ENCODE measurements at places on chromosomes 5 and 9.

DNA sequence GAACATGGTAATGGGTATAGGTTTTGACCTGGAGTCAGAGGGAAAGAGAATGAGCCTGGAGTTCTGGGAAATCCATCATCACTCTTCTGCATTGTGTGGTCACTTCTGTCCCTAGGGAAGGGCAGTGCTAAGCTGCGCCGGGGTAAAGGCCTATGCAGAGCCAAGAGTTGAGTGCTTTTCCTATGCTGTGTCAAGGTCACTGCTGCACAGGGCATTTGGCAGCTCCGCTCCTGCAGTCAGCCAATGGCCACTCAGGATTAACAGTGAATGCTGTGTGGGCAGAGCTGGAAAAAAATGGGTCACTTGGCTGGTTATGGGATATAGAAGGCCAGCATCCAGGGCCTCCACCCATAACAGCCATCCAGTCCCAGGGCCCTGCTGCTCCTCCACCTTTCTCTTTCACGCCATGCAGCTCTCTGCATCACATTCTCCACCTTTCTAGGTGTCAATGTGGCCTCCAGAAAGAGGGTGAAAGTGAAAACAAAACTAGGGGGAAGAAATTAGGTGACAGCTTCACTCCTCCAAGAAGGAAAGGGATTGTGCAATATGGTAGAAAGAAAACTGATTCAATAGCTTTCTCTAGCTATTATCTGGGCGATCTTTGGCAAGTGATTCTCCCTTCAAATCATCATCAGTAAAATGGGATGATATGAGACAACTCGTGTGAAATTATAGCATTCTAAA is 279.3 kb upstream of the ANKRD55 start:
- DNase-seq, result no peak

GRCh38 chr9:97924386-97924785 is 2.1 kb upstream of the TRMO start:
- DNase-seq, result no peak

- no peak for DNase-seq
These were observed 82.2 kb downstream of the PRDM6 start for GRCh38 chr5:123171259-123171658.

DNA sequence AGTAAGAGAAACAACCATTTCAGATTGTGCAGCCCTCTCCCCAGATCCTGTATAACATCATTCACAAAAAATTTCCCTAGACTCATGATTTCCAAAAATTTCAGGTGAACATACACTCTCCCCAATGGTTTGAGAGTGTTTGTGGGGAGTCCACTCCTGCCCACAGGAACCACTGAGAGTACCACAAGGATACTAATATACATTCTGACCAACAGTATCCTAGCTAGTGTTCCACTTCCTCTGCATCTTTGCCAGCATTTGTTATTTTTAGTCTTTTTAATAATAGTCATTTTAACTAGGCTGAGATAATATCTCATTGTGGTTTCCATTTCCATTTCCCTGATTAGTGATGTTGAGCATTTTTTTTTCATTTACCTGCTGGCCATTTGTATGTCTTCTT is 155.4 kb downstream of the DTWD2 start:
- DNase-seq, result no peak

DNA sequence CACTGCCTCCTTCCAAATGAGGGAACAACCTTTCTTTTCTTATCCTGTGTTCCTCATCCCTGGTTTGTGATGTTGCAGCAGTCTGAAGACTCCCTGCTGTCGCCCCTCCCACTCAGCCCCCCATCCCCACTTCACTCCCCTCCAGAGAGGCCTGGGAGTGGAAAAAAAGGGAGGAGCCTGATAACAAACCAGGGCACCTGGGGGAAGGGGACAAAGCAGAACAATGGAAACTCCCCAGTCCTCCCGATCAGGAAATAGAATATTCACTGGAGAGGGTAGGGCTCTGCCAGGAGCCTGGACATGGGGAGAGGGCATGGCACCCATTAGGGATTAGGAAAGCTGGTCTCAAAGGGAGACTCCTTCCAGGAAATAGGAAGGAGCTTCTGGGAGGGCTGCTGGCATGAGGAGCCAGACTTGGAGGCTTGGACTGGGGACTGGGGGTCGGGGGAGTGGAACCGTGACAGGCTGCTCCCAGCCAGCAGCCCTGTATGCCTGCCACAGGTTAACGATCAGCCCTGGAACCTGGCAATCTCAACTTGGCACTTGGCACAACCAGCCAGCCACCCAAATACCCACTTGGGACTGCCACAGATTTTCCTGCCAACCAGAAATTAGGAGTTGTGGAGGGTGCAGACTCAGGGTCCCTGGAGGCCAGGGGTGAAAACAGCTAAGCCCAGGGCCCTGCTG is 20.0 kb downstream of the PCDH1 start:
- no peak for DNase-seq

GRCh38 chr5:16918891-16919671 is 17.0 kb downstream of the MYO10 start:
- DNase-seq, result no peak

GRCh38 chr9:72384710-72385485 is 19.9 kb upstream of the ZFAND5 start:
- no peak for DNase-seq

DNA sequence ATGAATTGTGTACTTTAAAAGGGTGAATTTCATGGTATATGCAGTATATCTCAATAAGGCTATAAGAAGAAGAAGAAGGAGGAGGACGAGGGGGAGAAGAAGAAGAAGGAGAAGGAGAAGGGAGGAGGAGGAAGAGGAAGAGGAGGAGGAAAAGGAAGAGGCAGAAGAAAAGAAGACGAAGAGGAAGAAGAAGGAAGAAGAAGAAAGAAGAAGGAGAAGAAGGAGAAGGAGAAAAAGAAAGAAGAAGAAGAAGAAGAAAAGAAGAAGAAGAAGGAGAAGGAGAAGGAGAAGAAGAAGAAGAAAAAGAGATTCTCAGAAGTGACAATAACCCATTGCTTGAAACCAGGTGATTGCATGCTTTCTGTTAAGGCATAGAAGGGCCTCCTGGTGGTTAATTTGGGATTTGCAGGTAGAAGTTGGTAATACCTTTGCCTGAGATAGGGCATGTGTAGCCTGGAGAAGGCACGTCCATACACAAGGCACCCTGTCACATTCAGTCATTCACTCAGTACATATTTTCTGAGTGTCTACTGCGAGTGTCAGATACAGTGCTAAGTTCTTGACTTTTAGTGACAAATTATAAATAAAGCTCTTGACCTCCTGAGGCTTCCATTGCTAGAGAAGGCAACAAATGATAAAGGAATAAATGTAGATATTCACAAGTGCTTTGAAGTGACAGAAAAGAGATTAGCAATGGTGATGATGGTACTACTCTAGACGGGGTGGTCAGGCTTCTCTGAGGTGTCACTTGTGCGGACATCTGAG is 231.3 kb downstream of the NPR3 start:
- DNase-seq, result no peak

DNA sequence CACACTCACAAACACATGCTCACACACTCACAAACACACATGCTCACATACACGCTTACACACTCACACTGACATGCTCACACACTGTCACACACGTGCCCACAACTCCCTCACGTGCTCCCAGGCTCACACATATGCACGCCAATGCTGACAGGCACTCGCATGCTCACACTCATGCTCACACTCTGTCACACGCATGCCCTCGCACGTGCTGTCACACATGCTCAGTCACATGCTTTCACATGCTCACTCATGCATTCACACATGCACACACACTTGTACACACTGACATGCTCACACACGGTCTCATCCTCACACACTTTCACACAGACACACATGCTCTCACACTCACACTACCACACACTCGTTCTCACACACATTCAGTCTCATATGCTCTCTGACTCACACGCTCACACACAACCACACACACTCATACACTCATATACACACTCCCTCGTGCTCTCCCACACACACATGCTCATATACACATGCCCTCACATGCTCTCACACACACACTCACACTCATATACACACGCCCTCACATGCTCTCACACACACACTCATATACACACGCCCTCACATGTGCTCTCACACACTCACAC is 10.3 kb downstream of the CCDC187 start:
- DNase-seq, result no peak
